ENCODE measurements at places on chromosomes 6 and 20. TPM values are rescaled to one million over a fixed set of nuclear protein-coding genes. Genes with fewer than 3 reads are reported as not detected.
A peak's percentile ranks its signal among the peaks of the same experiment; 100 is the strongest.

The CCDC167 gene
- polyA plus RNA-seq = 33.6 TPM

The RAET1E gene
- polyA plus RNA-seq = 0.29 TPM

The LINC00237 gene
- not detected for polyA plus RNA-seq

The TREML1 gene
- 0.96 TPM for polyA plus RNA-seq

The SAPCD1 gene
- 10.2 TPM for polyA plus RNA-seq

The BEND6 gene
- 4.4 TPM for polyA plus RNA-seq

The ATAT1 gene
- 26.8 TPM for polyA plus RNA-seq

The SYCP2L gene
- 2.2 TPM for polyA plus RNA-seq

The DNAAF9 gene
- polyA plus RNA-seq = 32.4 TPM

The TPX2 gene
- 47.1 TPM for polyA plus RNA-seq

The MDC1 gene
- polyA plus RNA-seq = 32.7 TPM

The TGM3 gene
- 0.54 TPM for polyA plus RNA-seq

DNA sequence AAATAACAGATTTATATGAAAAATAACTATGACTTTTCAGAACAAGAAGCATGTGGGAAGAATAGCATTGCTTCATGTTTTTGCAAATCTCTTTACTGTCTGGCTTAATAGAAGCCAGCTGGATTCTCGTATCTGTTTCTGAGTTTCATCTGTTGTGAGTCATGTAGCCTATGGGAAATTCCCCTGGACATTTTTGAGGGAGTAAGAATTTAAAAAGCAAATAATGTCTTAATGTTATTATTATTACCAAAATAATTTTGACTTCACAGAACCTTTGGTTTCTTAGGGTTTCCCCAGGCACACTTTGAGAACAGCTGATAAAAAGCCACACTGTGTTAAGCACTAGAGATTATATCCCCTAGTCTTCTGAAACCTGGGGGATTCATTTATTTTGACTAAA, 75.8 kb downstream of the SYCP2L start:
- DNase-seq = no peak

GRCh38 chr6:136772685-136773472, 19.4 kb downstream of the MAP3K5 start:
- no peak for DNase-seq

- DNase-seq = no peak
These were observed 149.3 kb downstream of the UTRN start for GRCh38 chr6:144434308-144434990.

GRCh38 chr6:32234934-32235333, 11.1 kb upstream of the NOTCH4 start:
- no peak for DNase-seq

- DNase-seq = peak; percentile 11
These were observed 214.3 kb upstream of the PLCB4 start for GRCh38 chr20:8854571-8854970.

DNA sequence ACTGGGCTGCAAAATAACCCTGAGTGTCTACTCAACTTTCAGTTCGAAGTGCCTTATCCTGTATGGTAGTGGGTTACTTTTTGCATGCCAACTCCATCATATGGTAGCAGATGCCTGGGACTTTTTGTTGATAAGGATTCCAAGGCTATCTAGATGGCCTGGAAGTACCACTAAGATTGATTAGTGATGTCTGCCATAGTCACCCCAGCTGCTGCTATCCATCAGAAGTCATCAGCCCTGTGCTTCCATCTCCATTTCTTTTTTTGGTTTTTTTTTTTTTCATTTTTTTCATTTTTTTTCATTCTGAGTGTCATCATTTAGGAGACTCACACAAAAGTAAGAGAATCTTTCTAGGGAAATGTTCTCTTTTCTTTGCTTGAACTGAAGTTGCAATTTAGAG, 217.4 kb upstream of the PLCB4 start:
- DNase-seq = no peak

GRCh38 chr6:119717942-119718341, 368.4 kb upstream of the MAN1A1 start:
- DNase-seq = no peak

DNA sequence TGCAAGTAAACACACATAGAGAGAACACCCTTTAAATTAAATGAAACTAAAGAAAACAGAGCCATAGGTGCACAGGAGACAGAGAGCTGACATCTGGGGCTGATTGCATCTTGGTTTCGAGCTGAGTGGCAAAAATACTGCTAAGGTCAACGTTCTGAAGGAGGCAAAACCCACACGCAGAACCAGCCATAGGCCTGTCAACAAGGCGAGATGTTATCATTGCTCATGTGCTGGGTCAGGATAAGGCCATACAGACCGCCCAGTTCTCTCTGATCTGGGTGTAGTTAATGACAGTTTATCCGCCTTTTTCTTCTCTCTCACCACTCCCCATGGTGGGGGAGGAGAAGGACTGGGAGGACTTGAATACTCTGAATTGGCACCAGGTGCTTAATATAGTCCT, 4.5 kb upstream of the FAM110A start:
- DNase-seq = no peak

GRCh38 chr20:44180814-44181213, 6.2 kb downstream of the JPH2 start:
- DNase-seq = no peak

GRCh38 chr20:43542674-43543073, 16.2 kb upstream of the SGK2 start:
- DNase-seq = no peak

DNA sequence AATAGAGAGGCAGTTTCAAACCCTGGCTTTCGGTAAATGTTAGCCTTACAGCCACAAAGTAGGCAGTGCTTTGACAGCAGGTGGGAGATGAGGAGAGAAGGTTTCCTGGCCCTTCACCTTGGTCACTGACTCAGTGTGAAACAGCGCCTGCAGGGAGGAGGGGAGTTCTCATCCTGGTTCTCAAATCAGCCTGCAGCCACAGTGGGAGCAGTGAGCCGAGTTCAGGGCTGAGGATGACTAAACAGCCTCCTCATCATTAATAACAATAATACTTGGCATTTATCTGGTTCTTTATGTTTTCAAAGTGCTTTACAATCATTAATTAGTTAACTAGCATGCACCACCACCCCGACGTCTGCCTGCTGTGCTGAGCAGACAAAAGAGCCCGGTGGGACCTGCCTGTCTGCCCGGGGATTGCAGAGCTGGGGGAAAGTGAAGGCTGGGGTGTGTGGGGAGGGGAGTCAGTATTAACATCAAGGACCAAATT, 59.6 kb downstream of the PRDM1 start:
- DNase-seq = no peak

GRCh38 chr20:13996265-13996664, 949 bp downstream of the MACROD2 start:
- DNase-seq = peak; percentile 3

DNA sequence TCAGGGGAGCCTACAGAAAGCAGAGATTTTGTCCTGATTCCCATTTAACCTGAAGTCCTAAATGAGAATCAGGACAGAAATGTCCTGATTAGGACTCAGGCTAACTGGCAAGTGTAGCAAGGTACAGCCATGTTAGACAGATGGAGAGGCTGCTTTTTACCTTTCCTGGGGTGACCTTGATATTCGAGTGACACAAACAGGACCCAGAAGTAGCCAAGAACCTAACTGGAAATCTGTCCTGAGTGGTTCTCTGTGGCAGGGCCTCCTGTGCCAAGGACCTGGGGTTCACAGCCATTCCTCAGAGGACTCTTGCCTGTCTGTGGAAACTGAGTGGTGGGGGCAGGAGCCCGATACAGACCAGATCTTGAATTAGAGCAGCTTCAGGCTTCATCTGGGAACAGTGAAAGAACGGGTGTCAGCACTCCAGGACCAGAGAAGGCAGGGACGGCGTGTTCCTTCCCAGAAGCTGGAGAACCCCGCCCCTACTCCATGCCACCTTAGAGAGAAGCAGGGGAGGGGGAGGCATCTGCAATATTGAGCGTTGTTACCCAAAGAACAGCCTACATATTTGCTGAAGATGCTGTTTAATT, 4.3 kb upstream of the FUCA2 start:
- DNase-seq = no peak

GRCh38 chr6:21599051-21599696, 5.6 kb downstream of the SOX4 start:
- DNase-seq = no peak

GRCh38 chr6:17710331-17710730, 3.6 kb upstream of the NUP153 start:
- no peak for DNase-seq

- no peak for DNase-seq
These were observed 14.9 kb upstream of the SEMG1 start for GRCh38 chr20:45191926-45192325.

- DNase-seq = no peak
These were observed 73.3 kb upstream of the CENPW start for GRCh38 chr6:126266664-126267063.

DNA sequence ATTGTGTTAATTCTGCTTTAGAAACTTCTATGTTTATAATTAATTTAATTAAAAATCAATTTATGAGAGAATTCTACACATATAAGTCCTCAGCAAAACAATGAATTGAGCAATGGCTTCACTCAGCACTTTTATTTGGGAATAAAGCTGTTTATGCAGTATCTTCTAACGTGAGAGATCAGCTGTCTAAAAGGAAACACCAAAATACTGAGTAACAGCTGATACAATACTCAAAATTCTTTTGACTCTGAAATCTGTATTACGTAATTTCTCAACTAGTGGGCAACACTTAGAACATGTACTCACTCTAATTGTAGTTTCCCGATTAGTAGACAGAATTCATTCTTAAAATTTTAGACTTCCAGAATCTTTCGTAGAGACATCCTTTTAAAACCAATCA, 49.8 kb downstream of the MAP3K7 start:
- no peak for DNase-seq

- DNase-seq = no peak
These were observed 1.4 kb upstream of the TRERF1 start for GRCh38 chr6:42453031-42453653.

- DNase-seq = no peak
These were observed 6.8 kb downstream of the FOXF2 start for GRCh38 chr6:1395941-1396908.

- no peak for DNase-seq
These were observed 156.0 kb downstream of the CEBPB start for GRCh38 chr20:50346374-50347283.

- no peak for DNase-seq
These were observed 6.5 kb upstream of the ZNF343 start for GRCh38 chr20:2515203-2515602.

DNA sequence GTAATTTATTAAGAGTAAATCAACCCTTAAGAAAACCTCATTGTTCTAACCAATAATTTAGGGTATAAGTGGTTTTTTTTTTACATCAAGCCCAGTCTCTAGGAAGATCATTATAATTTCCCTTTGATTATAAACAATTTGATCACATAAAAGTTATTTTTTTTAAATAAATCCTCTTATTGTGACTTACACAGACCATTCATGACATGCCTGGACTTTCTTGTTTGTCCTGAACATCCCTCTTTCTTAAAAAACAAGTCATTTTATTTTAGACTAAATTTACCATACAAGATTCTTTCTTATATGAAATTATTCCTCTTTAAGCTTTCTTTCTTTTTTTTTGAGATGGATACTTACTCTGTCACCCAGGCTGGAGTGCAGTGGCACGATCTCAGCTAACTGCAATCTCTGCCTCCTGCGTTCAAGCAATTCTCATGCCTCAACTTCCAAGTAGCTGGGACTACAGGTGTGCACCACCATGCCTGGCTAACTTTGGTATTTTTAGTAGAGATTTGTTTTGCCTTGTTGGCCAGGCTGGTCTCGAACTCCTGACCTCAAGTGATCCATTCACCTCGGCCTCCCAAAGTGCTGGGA, 53.6 kb upstream of the AGPAT4 start:
- no peak for DNase-seq

DNA sequence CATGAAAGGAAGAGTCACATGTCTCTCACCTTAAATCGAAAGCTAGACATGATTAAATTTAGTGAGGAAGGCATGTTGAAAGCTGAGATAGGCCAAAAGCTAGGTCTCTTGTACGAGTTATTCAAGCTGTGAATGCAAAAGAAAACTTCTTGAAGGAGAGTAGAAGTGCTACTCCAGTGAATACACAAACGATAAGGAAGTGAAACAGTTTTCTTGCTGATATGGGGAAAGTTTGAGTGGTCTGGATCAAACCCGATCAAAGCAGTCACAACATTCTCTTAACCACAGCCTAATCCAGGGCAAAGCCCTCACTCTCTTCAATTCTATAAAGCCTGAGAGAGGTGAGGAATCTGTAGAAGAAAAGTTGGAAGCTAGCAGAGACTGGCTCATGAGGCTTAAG, 1.9 kb upstream of the TPD52L1 start:
- DNase-seq = no peak

DNA sequence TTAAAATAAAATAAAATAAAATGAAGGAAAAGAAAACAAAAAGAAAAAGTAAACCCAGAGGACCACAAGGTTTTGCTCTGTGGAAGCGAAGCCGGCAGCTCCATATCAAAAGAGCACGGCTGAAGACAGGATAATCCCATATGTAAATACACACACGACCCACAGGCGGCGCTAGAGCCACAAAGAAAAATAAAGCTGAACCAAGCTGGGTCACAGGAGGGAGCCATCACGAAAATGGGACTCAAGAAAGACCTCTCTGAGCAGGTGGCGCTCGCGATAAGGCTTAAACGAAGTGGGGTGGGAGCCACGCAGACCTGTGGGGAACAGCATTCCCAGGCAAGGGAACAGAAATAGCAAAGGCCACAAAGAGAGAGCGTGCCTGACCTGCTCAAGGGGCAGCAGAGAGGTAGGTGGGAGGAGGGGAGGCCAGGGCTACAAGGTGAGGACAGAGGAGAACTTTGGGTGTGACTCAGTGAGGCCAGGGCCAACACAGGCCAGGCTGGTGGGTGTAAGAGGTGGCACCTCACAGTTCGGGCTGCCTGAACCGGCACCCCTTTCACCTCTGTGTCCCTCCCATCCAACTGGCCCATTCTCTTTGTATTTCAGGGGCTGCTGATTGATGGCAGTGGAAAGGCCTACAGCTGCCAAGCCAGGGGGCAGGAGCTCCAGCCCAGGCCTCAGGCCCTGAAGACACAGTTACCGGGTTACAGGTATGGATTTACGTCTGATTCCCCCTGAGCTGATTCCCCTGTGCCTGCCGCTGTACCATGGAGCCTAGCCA, 26.0 kb downstream of the PTGIS start:
- DNase-seq = peak; percentile 45

GRCh38 chr6:27867945-27868300, 44.3 kb downstream of the OR2B2 start:
- DNase-seq = no peak

Measured in left renal cortex interstitium (tissue), 4 donors.